ENCODE measurements at places on chromosomes 13 and 19.

DNA sequence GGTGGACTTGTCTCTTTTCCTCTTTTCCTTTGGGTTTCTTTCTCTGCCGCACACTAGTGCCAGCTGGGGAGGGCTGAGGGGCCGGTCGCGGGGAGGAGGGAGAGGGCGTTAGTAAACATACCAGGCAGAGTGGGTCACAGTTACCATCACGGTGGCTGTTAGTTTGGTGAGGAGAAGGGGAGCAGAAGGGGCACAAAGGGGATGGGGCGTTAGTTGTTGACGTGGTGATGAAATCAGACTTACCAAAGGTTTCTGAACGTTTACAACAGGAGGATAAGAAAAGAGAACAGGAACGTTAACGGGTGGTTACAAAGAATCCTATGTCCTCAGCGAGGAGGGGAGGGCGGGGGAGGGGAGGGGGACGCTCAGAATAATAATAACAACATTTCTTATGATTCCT lies 77.9 kb downstream of the PTPRS start:
- no peak for DNase-seq

- no peak for DNase-seq
Observed at GRCh38 chr19:4877753-4878490, 10.5 kb upstream of the PLIN3 start.

DNA sequence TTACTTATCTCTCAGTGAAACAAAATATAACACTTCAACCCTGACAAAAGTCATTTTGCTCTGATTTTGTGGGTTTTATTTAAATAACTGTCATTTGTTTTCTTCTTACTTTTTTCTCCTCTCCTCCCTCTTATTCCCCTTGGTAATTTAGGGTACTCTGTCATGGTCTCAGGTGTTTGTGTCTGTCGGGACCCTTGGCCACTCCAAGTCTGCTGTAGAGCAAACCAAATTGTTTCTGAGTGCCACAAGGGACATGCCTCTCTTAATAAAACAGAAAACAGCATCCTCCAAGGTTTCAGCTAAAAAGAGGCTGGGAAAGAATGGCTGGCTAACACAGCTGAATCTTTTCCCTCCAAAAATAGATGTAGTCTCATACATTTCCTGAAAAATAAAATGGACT lies 573.1 kb upstream of the KLF12 start:
- DNase-seq: no peak

DNA sequence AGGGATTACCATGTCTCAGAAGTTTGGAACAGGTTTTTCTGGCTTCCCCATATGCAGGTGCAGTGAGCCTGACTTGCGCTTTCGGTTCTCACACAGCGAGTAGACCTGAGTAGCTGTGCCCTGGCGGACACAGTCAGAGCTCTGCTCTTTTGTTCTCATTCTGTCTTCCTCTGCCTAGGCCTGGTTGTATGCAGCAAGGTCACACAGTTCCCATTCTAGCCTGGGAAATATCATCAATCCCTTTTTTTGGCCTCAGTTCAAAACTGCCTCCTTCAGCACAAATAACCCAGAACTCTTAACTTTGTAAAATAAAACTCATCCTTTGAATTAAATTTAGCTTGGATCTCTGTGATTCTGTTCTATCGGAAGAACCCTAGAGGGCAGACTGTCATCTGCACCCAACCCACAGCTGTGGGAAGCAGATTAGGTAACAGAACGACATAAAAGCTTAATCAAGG lies 10.2 kb downstream of the OXGR1 start:
- no peak for DNase-seq

- no peak for DNase-seq
Observed at GRCh38 chr13:46640843-46641242, 87.9 kb downstream of the LRCH1 start.

DNA sequence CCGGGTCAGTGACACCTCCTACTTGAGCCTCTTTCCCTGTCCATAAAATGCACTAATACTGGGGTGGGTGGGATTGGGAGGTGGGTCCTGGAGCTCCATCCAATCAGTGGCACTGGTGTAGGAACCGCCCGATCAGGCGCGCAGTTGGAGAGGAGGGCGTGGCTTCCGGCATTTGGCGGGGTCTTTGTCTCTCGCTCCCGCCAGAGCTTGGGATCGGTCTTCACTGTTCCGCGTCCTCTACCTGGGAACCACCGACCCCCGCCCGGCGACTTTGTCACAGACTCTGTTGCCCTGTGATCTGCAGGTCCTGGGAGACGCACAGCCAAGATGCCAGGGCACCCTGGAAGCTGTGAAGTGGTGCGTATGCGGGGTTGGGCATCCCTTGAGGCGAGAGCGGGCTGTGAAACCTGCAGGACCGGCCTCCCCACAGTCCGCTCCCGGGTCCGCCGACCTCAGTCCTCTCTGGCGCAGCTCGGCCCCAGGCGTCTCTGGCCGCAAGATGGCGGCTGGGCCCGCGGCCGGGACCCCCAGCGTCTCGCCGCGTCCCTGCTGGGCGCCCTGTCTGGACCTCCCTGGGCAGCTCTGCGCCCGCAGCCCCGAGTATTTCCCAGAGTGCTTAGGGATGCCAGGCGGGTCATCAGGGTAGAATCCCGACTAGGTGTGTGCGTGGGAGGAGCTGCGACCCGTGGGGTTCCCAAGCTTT lies 41.6 kb upstream of the ZNF730 start:
- DNase-seq: no peak

- no peak for DNase-seq
Observed at GRCh38 chr13:103142151-103142550, 75.9 kb upstream of the SLC10A2 start.

- no peak for DNase-seq
Observed at GRCh38 chr13:113048766-113049165, 56.8 kb upstream of the F7 start.

DNA sequence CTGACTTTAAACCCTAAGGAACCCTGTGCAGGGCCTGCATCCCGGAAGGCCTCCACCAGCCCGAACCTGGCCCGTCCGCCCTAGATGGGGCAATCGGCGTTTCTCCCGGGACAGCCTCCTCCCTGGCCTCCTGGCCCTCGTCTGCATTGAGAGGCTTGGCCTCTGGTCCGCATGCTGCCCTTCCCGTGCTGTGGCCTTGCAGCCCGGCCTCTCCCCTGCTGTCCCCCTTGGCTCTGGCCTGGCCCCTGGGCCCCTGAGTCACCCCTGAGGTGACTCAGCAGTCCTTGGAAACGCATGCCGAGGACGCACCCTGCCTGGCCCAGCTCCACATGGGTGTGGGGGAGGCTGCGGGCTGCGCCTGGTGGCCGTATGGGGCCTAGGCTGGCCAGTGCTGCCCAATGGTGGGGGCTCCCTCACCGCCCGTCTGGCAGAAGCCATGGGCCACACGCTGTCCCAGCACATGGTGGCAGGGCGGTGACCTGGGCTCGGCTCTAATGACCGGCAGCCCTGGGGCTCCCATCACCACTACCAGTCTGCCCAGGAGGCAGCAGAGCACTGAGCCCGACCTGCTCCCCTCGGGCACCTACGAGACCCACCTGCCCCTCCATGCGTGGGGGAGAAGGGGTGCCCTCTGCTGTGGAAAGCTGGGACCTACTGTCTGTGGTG lies 25.7 kb downstream of the SH3GL1 start:
- DNase-seq: no peak

GRCh38 chr19:10751109-10751953 lies 33.5 kb downstream of the DNM2 start:
- DNase-seq: no peak

DNA sequence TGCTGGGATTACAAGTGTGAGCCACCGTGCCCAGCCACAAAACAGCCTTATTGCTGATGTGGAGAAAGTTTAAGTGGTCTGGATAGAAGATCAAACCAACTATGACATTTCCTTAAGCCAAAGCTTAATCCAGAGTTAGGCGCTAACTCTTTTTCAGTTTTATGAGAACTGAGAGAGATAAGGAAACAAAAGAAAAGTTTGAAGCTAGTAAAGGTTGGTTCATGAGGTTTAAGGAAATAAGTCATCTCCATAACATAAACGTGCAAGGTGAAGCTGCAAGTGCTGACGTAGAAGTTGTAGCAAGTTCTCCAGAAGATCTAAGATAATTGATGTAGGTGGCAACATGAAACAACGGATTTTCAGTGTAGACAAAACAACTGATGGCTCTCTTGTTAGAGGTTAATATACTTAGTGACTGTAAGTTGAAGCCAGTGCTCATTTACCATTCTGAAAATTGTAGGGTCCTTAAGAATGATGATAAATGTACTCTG lies 41.6 kb downstream of the ZMYM2 start:
- DNase-seq: no peak

- DNase-seq: no peak
Observed at GRCh38 chr19:18399008-18399407, 1.6 kb upstream of the LRRC25 start.

DNA sequence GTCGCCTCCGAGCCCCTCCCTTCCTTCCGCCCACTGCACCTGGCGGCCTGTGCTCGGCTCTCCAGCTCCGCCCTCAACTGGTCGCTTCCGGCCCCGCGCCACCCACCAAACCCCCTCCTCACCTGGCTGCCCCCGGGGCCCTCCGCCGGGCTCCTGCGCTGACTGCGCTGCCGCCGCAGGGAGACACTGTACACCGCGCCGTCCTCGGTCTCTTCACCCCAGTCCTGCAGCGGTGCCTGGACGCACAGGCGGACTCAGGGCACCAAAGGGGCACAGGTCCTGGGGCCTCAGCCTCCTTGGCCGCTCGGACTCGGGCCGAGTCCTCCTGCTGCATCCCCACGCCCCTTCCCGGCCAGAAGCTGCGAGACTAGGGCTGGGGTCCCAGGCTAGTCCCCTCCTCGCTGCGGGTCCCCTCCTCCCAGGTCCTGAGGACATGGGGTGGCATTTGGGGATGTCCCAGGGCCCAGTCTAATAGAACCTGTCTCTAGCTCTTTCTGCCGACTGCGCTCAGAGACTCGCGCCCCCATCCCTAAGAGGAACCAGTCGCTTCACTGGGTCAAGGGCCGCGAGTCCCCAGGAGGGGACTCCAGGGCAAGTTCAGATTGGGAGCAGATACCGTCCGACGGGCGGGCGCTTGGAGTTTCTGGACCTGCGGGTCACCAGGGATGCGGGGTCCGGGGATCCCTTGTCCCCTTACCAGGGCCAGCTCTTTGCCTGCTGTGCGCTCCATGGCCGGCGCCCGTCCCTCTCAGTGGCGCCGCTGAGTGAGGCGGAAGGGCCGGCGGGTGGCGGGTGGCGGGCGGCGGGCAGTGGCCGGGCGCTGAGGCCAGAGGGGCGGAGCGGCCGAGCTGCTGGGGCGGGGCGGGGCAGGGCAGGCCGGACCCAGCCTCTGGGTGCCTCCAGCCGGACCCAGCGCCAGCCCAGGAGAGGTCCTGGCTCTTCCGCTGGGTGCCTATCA lies at the start of gene RGL3:
Gene RGL3, minus strand, starts transcription at position 766 of the 958 bp plus-strand sequence. Its CDS starts 36 bp downstream, at position 730.
- no peak for DNase-seq

DNA sequence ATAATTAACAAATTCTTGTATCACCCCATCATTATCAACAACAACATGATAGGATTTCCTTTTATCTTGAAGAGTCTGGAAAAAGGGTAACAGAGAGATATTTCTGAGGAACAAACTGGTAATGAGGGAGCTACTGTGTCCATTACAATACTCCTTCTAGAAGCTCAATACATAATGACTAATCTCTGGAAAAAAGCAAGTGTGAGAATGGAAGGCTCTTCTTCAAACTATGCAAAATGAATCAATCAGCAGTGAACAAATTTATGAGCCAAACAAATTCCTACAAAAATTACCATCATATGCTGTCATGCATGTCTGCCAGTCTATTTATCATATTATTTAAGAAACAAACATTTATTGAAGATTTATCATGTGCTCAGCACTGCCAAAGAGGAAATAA lies 30.0 kb upstream of the USPL1 start:
- no peak for DNase-seq

DNA sequence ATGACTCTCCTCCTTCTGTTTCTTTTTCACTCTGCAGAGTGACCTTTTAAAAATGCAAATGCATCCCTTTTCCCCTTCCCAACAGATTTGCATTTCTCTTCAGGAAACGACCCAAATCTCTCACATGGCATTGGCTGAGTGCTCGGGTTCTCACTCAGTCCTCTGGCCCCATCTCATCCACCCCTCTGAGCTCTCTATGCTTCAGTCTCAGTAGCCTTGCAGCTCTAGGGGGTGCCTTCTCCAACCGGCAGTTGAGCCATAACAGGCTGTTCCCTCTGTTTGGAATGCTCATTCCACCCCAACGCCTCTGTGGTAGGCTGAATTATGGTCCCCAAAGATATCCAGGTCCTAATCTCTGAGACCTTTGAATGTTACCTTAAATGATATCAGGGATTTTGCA lies 78.2 kb downstream of the AKAP11 start:
- no peak for DNase-seq

- DNase-seq: no peak
Observed at GRCh38 chr13:30936971-30937370, 4.5 kb downstream of the TEX26 start.

DNA sequence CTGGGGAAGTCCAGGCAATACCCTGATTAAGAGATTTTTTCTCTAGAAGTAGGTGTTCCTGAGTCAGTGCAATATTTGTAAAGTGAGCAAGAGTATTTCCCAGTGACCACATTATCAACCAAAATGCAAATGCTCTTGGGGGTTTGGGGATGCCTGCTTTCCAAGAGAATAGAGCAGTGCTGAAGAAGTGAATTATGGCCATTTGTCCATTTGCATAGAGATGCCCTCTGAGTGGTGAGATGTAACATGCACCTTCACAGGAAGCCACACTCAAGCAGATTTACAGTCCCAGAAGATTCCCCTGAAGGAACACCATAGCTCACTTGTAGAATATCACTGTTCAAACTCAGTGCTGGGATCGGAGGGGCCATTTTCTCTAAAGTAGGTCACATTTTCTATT lies 71.8 kb downstream of the TNFSF11 start:
- no peak for DNase-seq

- no peak for DNase-seq
Observed at GRCh38 chr13:105616333-105617075, 919.0 kb downstream of the EFNB2 start.

GRCh38 chr13:110317093-110317492 lies 10.0 kb downstream of the COL4A2 start:
- no peak for DNase-seq

DNA sequence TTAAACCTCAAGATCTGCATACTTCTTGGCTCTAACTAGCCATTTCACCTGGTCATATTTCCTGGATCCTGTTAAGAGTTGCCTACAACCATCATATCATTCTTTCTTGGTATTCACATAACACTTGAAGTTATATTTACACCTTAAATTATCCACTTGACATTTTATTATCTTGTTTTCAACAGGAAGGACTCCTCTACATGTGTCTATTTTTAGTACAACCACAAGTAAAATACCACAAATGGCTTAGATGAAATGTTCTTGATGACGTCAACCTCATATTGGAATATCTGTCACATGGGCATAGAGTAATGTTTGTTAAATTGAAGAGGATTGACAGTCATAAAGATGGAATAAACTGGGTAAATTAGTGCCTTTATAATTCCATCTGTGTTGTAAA lies 9.4 kb downstream of the PCDH20 start:
- DNase-seq: no peak

DNA sequence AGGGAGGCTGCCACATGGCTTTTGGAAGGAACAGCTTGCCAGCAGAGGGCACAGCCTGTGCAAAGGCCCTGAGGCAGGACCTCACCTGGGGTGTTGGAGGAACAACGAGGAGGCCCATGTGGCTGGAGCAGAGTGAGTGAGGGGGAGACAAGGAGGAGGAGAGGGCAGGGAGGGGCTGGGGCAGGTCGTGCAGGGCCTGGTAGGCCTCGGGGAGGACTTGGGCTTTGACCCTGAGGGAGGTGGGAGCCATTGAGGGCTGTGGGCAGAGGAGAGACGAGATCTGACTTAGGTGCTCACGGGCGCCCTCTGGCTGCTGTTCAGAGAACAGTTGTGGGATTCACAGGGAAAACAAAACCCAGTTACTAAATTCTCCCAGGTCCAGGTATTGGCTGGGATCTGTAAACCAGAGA lies 25.2 kb downstream of the ZNRF4 start:
- DNase-seq: no peak

- DNase-seq: no peak
Observed at GRCh38 chr13:105406551-105406950, 1128.9 kb downstream of the EFNB2 start.

GRCh38 chr13:38528986-38529385 lies 157.9 kb upstream of the FREM2 start:
- DNase-seq: no peak
